DMS79 (cell line): ENCODE measurements at places on chromosomes 4 and X.

DNA sequence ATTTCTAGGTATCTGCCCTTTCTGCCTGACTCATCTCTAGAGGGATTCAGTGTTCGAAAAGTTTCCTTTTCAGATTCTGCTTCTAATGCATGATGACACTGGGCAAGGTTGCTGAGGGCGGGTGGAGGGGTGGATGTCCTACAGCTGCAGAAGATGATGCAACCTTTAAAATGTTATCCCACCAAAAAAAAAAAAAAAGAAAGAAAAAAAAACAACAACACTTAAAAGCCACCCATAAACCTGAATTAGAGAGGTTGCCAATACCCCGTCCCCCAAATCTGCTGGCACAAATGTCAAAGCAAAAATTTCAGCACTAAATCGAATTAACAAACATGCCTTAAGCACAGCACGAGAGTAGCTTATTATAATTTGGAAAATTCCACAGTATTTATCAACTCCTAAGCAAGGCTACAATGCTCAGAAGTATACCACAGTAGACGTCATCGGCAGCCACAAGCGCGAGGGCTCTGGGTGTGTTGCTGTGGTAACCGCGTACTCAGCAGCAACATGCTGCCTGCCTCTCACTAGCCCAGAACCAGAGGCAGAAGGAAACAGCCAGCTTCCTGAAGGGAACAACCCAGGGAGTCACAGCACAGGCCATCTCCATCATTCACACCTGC, 167.5 kb upstream of the MAP3K15 start:
- DNase-seq: peak; percentile 23

GRCh38 chr4:118390121-118390520, 37.3 kb upstream of the PRSS12 start:
- no peak for DNase-seq

GRCh38 chr4:126965877-126966276, 666.9 kb upstream of the INTU start:
- no peak for DNase-seq

DNA sequence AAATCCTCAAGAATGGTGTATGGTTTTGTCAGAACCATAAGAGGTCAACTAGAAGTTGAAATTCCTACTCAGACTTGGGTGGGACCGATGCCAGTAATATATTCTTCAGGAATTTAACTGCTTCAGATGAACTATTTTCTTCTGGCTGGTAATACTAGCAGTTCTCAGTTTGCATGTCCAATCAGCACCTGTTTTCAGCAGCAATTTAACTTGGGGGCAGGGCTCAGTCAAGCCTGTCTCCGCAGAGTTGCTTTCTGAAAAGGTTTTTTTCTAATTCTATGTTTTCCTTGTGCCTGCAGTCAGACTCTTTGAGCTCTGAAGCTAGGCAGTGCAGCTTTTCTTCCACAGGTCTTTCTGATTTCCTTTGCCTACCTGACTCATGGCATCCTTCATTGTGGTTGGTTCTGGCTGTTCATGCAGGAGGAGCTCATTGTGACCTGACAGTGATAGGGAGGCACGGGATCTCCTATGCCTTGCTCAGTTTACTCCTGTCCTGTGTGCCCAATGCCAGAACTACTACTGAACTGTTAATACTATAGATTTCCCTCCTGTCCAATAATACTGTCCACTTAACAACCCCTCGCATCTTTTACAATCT, 17.3 kb upstream of the FMR1 start:
- DNase-seq: no peak

GRCh38 chr4:762211-763190, 56.9 kb downstream of the PCGF3 start:
- no peak for DNase-seq

GRCh38 chrX:48450076-48450475, 20.0 kb downstream of the SLC38A5 start:
- DNase-seq: no peak

- no peak for DNase-seq
Measured at GRCh38 chrX:13198056-13198761, 121.6 kb downstream of the ATXN3L start.

GRCh38 chrX:4129626-4130025, 416.2 kb upstream of the PRKX start:
- no peak for DNase-seq

GRCh38 chr4:110058677-110059076, 139.7 kb downstream of the ELOVL6 start:
- DNase-seq: no peak

DNA sequence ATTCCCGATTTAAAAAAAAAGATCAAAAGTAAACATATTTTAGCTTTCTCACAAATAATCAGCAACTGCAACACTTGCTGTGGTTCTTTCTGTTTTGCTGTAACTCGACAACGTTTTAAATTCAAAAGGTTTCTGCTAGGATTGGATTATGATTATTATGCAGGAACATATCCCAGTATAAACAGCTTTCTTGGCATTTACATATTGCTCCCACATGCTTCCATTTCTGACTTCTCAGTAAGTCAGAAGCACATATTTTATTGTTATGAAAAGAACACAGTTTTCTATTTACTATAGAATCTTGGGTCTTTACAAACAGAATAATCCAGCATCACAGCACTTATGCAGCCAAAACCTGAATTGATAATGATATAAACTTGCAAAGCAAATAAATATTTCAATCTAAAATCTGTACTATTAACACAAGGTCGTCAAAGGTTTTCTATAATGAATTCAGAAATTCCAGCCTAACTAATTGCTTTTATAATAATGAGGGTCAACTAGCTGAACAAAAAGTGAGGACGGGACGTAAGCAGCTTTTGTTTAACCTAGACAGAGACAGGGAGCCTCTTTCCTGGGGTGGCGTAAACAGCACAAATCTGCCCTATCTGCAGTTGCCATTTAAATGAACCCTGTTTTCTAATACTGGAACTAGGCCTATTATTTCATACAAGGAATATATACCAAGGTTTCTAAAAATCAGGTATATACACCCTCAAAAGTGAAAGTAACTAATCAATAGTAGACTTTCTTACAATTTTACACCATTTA, 9.8 kb upstream of the PCDH18 start:
- no peak for DNase-seq

DNA sequence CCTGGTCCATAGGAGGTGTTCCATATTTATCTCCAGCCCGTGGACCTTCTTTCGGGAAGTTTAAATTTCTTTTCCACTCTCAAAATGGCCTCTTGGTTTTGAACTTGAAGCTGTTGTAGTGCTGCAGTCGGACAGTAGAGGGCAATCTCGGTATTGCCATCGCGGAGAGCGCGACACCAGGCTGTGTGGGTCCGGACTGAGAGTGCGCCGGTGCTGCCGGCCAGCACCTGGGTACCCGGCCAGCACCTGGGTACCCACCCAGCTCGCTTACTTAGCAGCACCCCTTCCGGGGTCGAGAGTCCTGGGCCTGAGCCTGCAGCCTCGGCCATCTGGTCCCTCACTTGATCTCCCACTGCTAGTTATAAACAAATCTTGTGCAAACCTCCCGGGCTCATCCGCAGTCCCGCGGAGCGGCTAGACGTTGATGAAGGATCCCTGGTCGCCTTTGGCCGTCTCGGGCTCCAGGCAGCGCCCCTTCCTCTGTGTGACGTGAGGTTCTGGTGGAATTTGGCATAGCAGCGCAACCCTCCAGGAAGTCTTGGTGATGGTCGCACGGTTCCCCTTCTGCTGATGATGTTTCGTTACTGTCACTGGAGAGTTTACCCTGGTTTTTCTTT, 18.0 kb downstream of the FAM9A start:
- DNase-seq: no peak

DNA sequence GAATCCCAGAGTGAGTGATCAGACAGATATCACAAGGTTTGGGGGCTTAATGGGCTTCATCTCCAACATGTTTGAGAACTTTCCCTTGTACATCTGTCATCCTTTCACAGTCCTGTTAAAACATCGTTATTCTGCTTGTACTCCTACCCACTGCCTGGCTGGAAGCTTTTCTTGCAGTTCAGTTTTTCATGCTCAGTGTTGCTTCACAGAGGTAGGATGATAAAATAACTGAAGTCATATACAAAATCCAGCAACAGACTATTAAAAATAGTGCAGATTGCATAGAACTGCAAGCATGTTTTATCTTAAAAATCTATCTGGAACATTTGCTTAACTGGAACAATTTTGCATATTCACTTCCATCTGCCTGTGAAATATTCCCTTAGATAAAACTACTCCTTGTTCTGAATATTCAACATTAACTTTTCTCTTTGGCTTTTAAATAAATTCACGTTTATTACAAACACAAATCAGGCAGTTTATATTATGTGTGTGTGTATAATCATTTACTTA, 579.6 kb upstream of the IGFBP7 start:
- DNase-seq: no peak

DNA sequence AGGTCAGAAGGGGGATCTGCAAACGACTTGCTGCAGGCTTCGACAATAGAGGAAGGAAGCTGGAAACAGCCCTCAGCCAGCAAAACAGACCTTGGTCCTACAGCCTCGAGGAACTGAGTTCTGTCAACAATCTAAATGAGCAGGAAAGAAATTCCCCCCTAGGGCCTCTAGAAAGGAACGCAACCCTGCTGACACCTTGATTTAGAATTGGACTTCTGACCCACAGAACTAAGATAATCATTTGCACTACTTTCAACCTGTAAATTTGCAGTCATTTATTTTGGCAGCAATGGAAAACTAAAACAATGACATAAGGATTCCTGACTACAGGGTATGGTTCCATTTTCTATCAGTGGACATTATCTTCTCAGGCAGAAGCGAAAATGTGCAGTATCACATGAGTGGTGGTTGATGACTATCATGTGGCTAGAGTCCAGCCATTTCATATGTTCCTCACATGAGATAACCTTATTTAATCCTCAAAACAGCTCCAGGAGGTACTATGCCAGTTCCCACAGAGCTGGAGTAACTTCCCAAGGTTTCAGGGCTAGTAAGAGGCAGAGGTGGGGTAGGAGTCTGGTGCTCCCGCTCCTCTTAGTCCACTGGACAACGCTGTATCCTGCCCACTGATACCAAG, 61.6 kb downstream of the SAT1 start:
- no peak for DNase-seq

- DNase-seq: no peak
Measured at GRCh38 chrX:68755616-68756125, 73.2 kb upstream of the EFNB1 start.

DNA sequence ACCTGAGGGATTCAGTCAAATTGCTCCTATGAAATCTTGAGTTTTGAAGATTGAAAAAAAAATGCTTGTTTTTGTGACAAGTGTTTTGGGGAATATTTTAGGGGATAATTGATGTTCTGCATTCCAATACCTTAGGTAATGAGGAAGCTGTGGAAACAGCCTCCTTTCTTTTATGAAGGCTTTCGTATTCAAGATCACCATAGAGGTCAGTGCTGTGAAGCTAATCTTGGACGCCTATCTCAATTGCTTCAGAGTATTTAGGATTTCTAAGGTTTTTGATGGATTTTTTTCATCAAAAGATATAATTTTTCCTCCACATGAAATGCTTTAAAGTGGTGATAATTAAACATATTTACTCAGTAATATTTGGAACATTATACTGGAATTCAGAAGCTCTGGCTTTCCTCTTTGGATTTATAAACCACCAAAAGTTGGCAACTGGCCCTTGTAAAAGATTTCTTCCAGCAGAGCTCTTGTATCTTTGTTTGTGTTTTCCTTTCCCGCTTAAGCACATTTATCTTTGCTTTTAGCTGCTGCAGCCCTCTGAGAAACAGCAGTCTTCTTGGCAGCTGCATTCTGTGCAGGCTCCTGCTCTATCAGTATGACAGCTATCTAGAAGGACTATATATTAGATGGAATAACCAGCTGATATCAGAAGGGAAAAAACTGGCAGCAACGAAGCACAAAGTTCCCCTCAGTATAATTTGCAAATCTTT, 63.7 kb downstream of the HMGB2 start:
- no peak for DNase-seq

DNA sequence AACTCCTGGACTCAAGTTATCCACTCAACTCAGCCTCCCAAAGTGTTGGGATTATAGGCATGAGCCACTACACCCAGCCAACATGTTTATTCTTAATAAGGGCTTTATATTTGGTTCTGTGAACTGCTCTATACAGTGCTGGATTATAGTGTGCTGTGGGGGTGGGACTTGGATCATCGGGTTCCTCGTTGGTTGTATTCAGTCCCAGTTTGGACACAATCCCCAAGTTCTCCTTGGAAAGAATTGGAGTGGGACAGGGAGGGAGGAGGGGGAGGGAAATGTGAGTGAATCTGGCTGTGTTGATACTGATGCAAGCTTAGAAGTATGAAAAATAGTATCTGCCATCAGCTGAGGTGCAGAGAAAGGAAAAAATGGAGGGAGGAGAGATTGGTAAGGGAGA, 121.3 kb downstream of the KIT start:
- no peak for DNase-seq

DNA sequence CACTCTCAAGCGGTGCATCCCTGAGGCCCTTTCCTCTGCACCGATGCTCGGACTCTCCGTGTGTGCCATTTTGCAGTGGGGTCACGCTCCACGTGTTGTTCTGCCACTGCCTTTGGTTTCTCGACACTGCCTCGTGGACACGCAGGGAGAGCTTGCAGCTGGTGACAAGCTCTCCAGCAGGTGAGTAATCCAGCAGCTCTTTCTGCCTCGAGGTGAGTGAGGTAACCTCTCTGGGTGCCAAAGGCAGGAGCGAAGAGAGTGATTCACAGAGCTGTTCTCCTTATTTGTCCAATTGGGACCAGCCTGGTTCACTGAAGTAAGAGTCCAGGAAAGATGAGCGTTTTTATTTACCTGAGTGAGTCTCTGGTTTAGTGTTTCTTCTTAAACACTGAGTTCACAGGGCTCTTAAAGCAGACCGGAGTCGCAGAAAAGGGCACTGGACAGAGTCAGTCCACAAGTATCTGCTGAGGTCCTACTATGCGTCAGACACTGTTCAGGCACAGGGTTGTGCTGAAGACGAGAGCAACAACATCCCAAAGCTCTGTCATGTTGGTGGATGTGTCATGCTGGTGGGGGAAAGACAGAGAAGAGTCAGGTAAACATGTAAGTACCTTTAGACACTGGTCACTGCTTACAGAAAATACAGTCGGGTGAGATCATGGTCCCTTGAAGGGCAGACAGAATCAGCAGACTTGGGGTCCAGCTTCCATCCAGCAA, 61.8 kb downstream of the FHDC1 start:
- DNase-seq: no peak

DNA sequence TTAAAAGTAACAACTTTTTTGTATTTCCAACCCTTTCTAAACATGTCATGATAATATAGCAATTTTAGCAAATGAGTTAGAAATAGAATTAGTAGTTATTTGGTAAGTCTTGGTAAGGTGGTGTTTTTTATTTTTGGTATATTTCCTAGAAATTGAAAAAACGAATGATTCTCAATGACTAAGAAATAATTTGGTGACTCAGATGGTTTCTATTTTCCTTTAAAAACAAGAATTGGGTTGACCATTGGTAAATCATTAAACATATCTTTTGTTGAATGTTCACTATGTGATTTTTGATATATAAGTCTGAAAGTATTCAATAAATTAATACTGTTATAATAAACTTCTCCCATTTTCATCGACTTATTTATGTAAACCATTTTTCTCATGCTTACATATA, 206.2 kb upstream of the BANK1 start:
- no peak for DNase-seq

- no peak for DNase-seq
Measured at GRCh38 chr4:140718241-140718952, 37.8 kb downstream of the TBC1D9 start.
